Endothelial cell (in vitro differentiated cells): ENCODE measurements at places on chromosomes 5 and 9.

DNA sequence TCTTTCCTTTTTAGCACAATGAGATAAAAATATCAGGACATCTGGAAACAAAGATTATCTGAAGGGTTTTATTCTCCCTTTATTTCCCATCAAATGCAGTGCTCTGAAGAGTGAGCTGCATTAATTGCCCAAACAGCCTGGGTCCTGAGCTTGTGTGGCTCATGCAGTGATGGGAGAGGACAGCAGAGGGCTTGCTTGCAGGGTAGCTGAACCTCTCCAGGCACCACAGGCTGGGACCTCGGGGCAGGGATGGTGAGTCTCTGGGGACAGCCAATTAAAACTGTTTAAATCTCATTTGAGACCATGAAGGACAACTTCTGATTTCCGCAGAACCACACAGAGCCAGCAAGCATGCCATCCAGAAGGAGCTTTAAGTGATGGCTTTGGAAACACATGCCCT is 71.2 kb downstream of the PLAC8L1 start:
- H3K36me3 ChIP-seq = no peaks in the 10 kb centered on the region
- no peak for DNase-seq
- H3K27me3 ChIP-seq = peaks cover 1% of the 10 kb centered on the region
- H3K4me3 ChIP-seq = no peak overlapping the region

DNA sequence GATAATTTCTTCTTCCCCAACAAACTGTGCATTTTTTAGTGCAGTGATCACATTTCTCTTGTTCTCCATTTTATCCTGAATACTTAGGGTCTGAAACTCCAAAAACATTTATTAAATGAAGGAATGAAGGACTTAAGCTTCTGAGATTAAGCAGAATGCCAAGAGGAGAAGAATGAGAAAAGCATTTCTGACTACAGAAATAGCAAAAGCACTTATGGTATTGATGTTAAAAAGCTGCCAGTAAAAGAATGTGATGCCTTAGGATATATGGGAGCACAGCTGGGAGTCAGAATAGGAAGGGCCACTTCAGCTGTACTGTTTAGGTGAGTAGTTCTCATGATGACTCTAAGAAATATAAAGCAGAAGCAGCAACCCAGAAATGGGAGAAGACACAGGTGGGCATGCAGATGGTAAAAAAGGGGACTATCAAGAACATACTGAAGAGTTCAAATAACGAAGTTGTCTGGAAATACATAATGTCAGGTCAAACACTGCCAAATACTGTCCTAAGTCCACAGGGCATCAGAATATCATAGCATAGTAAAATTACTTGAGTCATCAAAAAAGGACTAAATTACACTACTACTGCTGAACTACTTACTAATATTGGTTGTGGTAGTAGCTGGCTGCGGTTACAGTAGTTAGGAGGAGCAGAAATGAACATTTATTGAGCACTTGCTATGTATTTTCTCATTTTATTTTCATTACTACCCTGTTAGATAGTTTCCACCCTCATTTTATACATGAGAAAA is 132.7 kb downstream of the MAPKAP1 start:
- H3K4me1 ChIP-seq = no peaks in the 10 kb centered on the region
- no peak overlapping the region for H3K27ac ChIP-seq
- peaks cover 6% of the 10 kb centered on the region for H3K27me3 ChIP-seq
- no peak for DNase-seq
- peak overlapping the region; percentile 77 for H3K4me3 ChIP-seq
- H3K36me3 ChIP-seq = peaks cover 42% of the 10 kb centered on the region

- no peaks in the 10 kb centered on the region for H3K4me1 ChIP-seq
- no peaks in the 10 kb centered on the region for H3K36me3 ChIP-seq
- H3K4me3 ChIP-seq = no peak overlapping the region
- no peak overlapping the region for H3K27ac ChIP-seq
Measured at GRCh38 chr5:168663276-168664004, 84.3 kb upstream of the PANK3 start.

- no peak overlapping the region for H3K27ac ChIP-seq
- H3K4me3 ChIP-seq = no peak overlapping the region
- H3K27me3 ChIP-seq = peaks cover 7% of the 10 kb centered on the region
- H3K4me1 ChIP-seq = no peaks in the 10 kb centered on the region
Measured at GRCh38 chr5:9358961-9359685, 186.8 kb downstream of the SEMA5A start.
